ENCODE measurements at places on chromosomes 6 and 20.
A peak's percentile ranks its signal among the peaks of the same experiment; 100 is the strongest.

- no peak for DNase-seq
Observed at GRCh38 chr6:145530454-145530853, 204.9 kb downstream of the EPM2A start.

DNA sequence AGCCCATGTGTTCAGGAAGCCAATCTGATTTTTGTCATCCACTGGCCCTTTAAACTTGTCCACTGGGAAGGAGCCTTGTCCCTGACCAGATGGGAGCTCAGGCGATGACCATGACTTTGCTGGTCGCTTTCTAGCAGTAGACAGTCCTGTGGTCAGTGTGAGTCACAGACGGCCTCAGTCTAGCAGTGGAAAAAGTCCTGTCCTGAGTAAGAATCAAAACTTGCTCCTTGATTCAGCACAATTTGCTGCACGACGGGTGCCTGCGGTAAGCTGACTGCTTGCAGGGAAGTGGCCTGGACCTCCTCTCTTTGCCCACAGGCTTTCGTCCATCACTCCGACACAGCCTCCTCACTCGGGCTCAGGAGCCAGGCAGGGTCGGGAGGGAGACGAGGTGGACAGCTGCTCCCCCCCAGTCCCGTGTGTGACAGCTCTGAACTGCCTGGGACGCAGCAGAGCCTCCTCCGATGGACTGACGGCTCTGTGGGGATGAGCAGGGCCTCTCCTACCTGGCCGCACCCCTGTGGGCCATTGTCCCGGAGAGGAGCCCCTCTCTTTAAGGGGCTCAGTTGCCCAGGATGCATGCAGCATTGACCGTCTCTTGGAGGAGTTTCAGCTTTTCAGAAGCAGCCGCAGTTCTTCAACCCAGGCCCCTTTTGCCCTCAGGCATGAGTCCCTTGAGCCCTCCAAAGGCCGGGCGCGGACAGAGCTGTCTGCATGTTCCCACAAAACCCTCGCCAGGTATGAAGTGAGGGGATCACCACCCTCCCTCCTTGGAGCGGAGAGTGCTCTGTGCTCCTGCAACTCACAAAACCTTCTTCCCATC lies 209.2 kb downstream of the ANKRD60 start:
- DNase-seq: no peak

- DNase-seq: no peak
Observed at GRCh38 chr6:14344486-14344885, 226.9 kb downstream of the CD83 start.

- DNase-seq: no peak
Observed at GRCh38 chr20:61662226-61662967, 403.3 kb downstream of the TAF4 start.

- no peak for DNase-seq
Observed at GRCh38 chr6:153489479-153489878, 358.4 kb upstream of the RGS17 start.

GRCh38 chr6:10532392-10532791 lies 11.2 kb downstream of the GCNT2 start:
- DNase-seq: no peak

- DNase-seq: no peak
Observed at GRCh38 chr6:24680582-24680981, 13.7 kb downstream of the ACOT13 start.

DNA sequence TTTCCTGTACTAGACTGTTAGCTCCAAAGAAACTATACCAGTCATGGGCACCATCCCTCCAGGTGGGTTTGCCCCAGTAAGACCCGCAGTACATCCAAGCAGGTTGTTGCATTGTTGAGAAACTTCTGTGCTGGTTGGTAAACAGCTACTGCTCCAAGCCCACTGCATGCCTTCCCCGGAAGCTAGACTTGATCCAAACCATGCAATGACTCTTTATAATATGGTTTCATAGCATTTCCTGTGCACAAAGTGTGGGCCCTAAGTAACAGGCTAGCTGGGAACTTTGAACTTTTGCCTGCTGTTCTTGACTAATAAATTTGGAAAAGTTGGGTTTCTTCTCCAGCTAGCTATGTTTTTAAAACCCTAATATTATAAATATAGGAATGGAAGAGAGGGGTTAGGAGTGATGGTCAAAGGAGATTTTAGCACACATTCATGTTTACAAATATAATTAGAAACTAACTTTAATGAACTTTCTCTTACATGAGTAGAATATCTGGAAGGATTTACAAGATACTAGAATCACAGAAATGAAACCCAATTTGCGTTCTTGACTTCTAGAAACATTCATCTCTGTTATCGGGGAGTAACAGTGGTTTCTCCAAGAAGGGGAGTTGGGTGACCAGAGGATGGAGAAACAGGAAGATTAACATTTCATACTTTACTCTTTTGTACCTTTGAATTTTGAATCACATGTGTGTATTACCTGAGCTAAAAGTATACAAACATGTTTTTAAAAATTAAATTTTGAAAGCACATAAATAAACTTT lies 51.7 kb downstream of the GFOD1 start:
- no peak for DNase-seq

DNA sequence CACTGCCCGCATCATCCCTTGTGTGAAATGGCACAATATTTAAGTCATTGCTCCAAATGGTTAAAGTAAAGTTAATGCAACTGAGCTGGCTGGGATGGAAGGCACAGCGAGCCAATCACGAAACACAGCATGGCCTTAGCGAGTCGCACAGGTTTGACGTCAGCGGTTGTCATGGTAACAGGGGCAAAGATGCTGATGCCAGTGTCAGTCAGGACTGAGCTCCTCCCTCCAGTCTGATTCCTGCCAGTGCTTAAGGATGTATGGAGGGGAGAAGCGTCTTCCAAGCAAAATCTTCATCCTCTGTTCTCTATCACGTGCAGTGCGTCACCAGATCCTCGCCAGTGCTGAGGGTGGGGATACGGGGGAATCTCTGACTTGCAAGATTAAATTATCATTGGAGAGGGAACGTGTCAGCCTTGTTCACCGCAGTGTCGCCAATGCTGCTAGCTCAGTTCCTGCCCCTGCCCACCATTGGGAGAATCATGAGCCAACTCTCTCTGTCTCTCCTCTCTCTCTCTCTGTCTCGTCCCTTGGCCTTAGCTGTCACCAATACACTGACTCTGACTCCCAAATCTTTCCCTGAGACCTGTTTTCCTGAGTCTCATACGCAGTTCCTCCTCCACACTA lies 24.5 kb downstream of the TSPYL4 start:
- DNase-seq: no peak

- DNase-seq: no peak
Observed at GRCh38 chr6:139364302-139364981, 10.0 kb downstream of the CITED2 start.

GRCh38 chr6:36917541-36918193 lies 31.9 kb downstream of the C6orf89 start:
- DNase-seq: no peak

DNA sequence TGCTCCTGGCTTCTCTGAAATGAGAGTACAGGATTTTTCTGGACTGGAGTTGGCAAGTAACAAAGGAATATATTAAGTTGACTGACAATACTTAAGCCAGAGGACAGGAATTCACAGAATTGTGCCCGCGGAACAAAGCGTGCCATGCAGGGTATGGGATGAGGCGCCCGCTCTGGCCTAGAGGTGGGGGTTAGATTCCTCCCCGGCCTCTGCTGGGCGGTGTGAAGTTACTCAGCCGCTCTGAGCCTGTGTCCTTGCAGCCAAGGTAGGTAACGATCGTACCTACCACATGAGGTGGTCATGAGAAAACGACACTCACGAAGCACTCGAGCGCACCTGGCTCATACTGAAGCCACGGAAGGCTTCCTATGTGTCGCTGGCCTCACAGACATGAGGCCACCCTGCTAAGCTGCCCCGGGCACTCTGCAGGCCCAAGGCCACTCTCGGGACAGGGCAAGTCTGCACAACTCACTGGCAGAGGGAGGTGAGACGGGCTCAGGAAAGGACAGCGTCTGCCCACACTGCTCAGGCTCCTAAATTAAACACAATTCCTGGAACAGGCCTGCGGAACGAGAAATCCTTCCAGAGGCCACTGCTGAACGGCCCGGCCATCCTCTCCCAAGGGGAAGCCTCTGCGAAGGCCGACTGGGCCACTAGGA lies 70.8 kb downstream of the PSMG4 start:
- no peak for DNase-seq

GRCh38 chr6:93088621-93089501 lies 330.5 kb downstream of the EPHA7 start:
- no peak for DNase-seq

DNA sequence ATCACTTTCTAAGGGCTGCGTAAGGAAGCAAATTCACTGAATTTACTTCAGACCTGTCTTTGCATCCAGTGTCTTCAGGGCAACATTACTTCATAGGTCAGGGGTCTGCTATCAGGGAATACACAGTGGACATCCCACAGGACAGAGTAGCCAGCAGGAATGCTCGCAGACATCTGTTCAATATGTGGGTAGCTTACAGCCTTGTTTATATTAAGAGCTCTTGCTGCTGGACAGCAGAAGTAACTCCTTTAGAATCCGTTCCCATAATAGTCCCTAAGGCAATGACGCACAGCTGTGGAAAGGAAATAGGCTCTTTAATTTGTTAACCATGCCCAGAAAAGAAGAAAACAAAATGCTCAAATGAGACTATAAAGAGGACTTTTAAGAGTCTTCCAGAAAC lies 198.7 kb downstream of the MOXD1 start:
- no peak for DNase-seq

GRCh38 chr6:145489583-145489982 lies 245.7 kb downstream of the EPM2A start:
- DNase-seq: no peak

DNA sequence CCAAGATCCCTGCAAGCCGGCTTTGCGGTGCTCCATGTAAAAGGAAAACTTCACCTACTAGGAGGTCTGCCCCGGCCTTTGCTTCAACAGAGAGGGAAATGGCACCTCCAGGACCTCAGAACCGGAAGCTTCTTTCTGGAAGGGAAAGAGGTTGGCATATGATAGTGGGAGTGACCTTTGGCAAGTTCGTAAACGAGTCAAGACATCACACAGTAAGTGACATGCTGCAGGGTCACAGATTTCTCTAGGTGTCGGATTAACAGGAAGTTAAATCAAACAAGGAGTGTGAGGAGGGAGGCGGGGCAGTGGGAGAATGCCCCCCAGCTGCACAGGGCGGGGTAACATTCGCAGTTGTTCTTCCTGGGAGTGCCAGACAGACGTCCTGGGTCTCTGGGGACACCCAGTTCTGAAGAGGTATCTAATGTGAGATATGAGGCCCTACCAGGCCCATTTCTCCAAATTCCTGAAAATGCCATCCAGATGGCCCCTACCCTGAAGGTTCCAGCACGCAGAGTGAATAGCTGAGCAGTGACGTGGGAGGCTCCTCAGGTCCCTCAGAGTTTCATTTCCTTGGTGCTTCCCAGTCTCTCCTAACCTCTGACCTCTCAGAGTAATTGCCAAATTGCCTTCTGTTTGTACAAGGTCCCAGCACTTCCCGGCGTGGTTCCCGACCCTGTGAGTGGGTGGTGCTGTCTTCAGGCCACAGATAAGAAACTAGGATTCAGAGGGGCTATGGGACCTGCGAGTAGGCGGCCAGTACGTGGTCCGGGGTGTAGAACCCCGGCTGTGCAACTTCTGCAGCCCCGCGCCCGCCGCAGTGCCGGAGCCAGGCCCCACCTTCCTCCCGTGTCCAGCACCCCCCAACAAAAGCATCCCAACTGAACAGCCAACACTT lies 1.9 kb downstream of the RRBP1 start:
- no peak for DNase-seq

- DNase-seq: no peak
Observed at GRCh38 chr20:5871459-5872410, 78.6 kb downstream of the TRMT6 start.

- peak; percentile 33 for DNase-seq
Observed at GRCh38 chr20:32743237-32744112, at the start of gene COMMD7. Gene COMMD7, minus strand, starts transcription at chr20:32743467. Its CDS starts 76 bp downstream, at chr20:32743391.

DNA sequence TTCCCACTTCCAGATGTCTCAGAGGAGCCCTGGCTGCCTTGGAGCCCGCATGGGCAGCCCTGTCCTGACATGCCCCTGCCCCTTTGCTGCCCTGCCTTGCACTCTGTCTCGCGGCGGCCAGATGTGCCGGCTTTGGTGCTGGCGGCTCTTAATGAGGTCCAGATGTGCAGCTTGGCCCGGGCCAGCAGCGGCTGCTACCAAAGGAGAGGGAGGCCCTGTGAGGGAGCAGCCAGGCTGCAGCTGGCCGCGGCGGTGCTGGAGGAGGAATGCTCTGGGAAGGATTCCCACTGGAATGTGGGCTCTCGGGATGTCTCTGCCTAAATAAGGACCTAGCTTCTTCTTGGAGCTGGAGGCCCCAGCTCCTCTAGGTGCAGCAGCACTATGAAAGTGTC lies 72.4 kb downstream of the FGD2 start:
- DNase-seq: no peak

GRCh38 chr6:165274611-165275010 lies 34.8 kb downstream of the C6orf118 start:
- DNase-seq: no peak

DNA sequence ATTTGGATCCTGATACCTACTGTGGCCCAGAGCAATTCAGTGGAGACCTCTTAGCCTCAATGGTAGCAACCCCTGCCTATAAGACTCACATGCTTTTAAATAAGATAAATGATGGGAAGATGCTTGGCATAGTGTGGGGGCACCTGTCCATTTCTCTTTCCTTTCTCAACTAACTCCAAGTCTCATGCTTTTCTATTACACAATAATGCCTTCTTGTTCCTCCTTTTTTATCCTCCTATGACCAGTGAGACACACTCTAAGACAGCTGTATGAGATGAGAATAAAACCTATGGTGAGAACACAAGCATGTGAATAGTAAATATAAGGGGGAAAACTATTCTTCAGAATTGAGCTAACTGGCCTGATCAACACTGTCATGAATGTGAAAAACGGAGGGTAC lies 147.0 kb upstream of the STXBP5 start:
- DNase-seq: no peak

DNA sequence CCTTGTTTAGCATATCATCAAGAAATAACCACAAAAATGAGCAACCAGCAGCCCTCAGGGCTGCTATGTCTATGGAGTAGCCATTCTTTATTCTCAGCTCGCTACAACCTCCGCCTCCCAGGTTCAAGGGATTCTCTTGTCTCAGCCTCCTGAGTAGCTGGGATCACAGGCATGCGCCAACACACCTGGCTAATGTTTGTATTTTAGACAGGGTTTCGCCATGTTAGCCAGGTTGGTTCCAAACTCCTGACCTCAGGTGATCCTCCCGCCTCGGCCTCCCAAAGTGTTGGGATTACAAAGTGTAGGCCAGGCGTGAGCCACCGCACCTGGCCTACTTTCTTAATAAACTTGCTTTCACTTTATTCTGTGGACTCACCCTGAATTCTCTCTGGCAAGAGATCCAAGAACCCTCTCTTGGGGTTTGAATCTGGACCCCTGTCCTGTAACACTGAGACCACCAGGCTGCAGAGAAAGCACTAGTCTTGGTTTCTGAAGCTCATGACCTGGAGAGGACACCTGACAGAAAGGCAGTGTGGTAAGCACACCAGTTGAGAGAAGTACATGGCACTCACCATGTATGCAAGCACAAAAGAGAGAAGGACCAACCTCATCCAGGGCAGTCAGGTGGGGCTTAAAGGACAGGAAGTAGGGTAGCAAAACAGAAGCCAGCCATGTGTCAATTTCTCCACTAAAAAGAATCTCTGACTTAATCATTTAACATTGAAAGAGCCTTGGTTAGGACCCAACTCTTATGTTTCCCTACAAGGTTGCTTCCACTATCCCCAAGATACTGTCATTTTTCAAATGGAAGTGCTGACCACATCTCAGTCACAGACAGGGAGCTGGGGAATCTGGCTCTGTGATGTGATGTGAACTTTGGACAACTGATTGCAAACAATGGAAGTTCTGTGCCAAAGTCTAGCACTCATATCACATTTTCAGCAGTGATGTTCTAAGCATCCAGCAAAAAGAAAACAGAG lies 97.4 kb upstream of the DST start:
- DNase-seq: no peak

All from activated CD4-positive, CD25-positive, alpha-beta regulatory T cell (primary cell).